Left colon (tissue), 2 donors: ENCODE measurements at places on chromosomes 4 and X. TPM values are rescaled to one million over a fixed set of nuclear protein-coding genes. Genes with fewer than 3 reads are reported as not detected.

CDKN2AIP gene
- 13.7 TPM for total RNA-seq

DNA sequence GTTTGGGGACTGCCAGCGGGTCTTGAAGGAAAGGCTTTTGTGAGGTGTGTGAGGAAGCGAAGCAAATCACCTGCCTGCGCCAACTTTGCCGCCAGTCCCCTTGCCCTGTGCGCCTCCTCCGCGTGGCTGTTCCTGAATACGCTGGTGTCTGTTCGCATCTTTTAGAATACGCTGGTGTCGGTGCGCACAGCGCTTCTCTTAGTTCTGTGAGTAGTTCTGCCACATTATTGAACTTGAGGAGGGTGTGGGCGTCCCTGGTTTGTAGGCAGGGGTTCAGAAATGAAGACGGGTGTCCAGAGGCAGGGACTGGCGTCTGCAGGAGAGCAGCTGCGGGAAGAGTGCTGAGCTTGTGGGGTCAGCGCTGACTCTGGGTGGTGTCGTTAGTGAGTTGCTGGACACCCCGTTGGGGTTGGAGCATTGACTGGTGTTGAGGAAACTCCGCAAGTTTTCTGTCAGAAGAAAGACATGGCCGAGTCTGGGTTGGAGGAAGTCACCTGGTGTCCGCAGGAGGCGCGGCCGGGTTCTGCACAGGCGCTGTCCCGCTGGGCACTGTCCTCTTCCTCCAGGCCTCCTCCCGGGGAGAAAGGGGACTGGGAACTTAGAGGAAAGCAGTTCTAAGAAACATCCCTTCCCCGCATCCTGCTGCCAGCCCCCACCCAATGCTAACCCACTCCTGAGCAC, 930 bp downstream of the ZNF718 start:
- peak; percentile 71 for DNase-seq

- no peak for DNase-seq
Measured at GRCh38 chr4:165982934-165983333, 109.9 kb downstream of the TLL1 start.

- DNase-seq, result no peak
Measured at GRCh38 chrX:141924293-141924692, 20.6 kb downstream of the MAGEC1 start.

DNA sequence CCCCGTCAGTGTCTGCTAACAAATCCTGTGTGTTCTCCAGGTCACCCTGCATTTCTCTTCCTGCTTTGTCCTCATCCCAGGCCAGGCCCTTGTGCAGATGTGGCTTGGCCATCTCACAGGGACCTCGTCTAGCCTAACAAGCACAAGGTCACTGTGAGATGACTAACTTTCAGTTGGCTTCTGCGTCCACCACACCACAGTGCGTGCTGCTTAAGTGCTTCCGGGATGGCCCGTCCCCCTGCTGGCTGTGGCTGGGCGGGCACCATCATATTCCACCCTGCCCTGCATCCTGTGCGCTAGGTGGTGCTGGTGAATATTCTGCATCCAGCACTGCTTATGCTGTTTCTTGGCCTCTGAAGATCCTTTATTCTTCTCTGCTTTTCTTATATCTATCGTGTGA, 33.8 kb downstream of the RBBP7 start:
- no peak for DNase-seq

- DNase-seq, result no peak
Measured at GRCh38 chr4:184147858-184148737, 69.6 kb downstream of the ENPP6 start.
